ENCODE measurements at places on chromosomes 1 and 21.
A peak's percentile ranks its signal among the peaks of the same experiment; 100 is the strongest.

DNA sequence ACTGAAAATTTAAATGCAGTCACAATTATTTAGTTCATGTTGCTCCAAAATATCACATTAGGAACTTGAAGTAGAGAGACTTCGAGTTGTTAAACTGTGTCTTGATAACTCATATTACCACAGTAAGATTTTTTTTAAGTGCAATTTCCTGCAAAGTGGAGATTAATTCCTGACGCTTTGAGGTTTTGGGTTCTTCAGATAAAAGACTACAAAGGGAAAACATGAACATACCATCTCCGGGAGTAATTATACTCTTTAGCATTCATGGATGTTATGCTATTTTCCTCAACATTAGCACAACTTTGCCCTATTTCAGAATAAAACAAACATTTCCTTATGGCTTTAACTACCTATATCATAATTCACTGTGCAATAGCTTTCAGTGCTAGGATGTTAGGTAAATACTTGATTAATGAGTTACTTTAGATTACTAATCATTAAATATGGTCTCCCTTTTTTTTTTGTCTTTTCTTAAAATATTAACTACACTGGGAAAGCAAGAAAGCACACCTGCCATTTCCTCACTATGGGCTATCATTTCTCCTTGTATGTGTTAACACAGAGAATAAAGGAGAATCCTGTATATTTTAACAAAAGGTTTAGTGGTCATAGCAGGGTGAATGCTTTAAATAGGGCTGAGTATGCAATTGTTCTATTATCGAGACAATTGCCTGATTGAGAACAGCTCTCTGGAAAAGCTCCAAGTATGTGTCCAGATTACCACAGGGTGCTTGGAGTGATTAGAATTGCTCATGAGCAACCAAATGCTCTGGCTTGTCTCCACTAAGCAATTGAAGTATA, 252.5 kb upstream of the C1orf105 start:
- DNase-seq, result no peak

- DNase-seq, result no peak
Observed at GRCh38 chr1:217392441-217392840, 238.4 kb downstream of the GPATCH2 start.

- DNase-seq, result no peak
Observed at GRCh38 chr1:45304311-45305081, 22.2 kb upstream of the HPDL start.

DNA sequence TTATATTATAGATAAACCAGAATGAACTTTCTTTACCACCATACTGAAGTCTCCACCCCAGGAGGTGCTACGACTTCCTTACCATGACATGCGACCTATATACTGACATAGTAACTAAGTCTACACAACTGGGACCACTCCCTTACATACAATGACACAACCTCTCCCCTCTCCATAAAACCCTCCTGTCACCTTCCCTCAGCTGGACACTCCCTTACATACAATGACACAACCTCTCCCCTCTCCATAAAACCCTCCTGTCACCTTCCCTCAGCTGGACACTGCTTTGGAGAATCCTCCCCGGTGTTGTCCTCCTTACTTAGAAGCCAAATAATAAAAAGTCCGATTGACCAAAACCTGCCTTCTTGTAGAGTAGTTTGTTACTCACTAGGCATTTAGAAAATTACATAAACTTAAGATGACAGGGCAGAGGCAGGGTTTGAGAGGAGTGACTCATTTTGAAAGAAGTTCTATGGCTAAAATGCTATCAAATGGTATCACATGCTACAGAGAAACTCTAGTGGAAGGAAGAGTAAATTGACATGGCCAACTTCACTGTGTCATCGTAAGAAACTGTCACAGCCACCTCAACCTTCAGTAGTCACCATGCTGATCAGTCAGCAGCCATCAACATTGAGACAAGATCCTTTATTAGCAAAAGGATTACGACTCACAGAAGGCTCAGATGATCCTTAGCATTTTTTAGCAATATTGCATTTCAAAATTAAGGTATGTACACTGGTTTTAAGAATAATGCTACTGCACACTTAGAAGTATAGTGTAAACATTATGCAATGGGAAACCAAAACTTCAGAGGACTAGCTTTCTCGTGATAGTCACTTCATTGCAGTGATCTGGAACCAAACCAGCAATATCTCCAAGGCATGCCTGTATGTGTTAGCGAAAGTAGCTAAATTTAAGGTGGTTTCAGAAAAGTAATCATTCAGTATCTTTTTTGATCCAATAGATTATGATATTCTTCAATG, 56.4 kb downstream of the AHCTF1 start:
- no peak for DNase-seq

- DNase-seq, result peak; percentile 44
Observed at GRCh38 chr1:10692401-10693021, 103.9 kb downstream of the CASZ1 start.

DNA sequence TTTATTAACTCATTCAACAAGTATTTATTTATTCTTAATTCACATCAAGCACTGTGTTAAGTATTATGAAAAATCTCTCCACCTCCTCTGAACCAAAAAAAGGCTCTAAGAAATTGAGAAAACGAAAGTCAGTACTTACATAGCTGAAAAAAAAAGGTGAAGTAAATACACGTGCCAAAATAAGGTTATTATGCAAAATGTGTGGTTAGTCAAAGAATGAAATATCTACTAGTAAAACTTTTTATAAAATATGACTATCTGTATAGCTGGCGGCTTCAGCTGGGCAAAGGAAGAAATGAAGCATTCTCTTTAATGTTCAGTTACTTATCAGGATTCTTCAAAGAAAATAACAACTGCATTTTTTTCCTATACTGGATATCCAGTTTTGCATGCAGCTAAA, 35.5 kb upstream of the ASPM start:
- DNase-seq, result no peak

GRCh38 chr1:150213170-150214098, 22.5 kb downstream of the ANP32E start:
- DNase-seq, result peak; percentile 97

- no peak for DNase-seq
Observed at GRCh38 chr1:35675773-35676172, 34.4 kb upstream of the PSMB2 start.

GRCh38 chr1:68384321-68384813, 65.4 kb downstream of the RPE65 start:
- DNase-seq, result no peak

DNA sequence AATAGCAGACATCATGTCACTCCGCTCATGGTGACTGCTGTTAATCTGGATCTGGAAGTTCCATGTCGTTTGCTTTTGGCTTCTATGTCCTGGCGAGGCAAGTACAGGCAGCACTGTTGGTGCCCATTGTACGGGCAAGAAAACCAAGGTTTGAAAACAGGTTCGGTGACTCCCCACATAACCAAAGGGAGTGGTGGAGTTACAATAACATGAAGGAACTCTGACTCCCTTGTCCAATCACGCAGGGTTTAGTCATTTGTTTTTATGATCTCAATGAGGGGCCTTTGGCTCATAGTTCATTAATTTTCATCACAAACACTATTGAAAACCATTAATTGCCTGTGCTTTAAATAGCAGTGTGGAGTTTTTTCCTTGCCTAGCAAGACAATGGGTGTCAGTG, 82.9 kb upstream of the SSX2IP start:
- no peak for DNase-seq

GRCh38 chr1:19169642-19170041, 40.4 kb downstream of the UBR4 start:
- DNase-seq, result no peak

GRCh38 chr1:9328201-9328600, 35.5 kb downstream of the SPSB1 start:
- no peak for DNase-seq

DNA sequence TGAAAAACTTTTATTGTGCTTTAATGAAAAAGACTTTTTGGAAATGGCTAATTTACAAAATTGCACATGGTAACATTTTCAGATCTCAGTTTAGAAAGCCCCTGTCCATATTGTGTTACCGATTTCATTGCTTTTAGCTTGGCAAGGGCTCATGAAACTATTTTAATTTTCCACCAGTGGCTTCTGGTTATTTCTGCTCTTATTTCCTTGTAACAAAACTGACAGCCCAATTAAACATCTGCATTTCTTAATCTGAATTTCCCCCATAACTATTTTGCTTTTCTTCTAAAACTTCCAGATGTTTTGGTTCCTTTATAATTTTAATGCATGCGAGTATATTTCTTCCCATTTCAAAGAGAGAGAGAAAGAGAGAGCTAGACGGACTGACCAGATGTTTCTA, 264.8 kb downstream of the PTPRC start:
- no peak for DNase-seq

DNA sequence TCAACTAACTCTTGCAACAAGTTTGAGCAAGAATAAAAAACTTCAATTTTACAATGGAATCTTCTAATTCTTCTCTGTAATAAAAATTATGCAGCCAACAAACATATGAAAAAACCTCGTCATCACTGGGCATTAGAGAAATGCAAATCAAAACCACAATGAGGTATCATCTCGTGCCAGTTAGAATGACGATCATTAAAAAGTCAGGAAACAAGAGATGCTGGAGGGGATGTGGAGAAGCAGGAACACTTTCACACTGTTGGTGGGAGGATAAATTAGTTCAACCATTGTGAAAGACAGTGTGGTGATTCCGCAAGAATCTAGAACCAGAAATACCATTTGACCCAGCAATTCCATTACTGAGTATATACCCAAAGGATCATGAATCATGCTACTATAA, 327.5 kb upstream of the LYPLAL1 start:
- no peak for DNase-seq

- DNase-seq, result no peak
Observed at GRCh38 chr1:118558933-118559332, 373.9 kb upstream of the SPAG17 start.

DNA sequence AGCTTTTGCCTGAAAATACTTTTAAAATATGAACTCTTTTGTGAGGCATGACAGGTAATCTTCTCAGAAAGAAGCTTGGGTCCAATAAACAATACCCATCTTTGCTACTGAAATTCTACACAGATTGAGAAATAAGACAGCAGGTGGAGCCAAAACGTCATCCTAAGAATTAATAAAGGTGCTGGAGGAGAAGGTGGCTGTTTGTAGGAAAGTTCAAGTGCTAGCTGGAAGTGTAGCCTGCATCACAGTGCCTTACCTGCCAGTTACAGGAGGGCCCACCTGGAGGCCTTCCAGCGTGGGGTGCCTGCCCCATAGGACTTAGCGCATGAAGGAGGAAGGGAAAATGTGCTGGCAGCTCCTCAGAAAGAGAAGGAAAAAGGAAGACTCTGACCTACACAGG, 93.7 kb downstream of the TTC3 start:
- DNase-seq, result no peak

GRCh38 chr21:45918835-45919447, 62.6 kb upstream of the COL6A1 start:
- no peak for DNase-seq

- DNase-seq, result no peak
Observed at GRCh38 chr1:230701434-230701833, 12.5 kb downstream of the AGT start.

DNA sequence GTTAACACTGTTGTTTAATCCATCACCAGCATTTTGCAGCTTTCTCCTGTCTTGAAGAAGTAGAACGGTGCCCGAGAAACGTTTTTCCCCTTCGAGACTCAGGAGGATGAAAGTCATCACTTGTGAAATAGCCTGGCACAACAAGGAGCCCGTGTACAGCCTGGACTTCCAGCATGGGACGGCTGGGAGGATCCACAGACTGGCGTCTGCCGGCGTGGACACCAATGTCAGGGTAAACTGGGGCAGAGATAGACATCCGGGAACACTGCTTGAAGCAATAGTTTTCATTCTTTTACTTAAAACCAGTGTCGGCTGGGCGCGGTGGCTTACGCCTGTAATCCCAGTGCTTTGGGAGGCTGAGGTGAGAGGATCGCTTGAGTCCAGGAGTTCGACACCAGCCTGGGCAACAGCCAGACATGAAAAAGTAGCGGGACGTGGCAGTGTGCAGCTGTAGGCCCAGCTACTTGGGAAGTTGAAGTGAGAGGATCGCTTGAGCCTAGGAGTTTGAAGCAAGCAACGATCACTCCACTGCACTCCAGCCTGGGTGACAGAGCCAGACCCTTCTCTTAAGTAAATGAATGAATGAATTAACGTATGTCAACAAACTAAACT, 945 bp downstream of the CHAF1B start:
- DNase-seq, result no peak

DNA sequence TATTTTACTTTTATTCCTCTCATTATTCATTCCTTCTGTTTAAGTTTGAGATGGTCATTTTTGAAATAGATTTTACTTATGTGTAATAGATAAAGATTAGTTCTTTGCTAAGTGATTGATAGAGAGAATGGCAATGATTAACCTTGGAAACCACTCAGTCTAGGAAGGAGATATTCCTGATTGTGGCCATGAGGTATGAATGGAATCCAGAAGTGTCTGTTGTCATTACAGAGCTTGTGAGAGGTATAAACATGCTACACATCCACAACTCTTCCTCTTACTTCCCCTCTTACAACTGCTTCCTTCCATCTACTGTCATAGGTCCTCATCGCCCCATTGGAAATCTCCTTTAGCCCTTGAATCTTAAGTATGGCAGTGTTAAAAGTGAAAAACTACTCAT, 988.8 kb upstream of the B3GALT2 start:
- DNase-seq, result no peak

GRCh38 chr1:232510367-232511110, 119.4 kb downstream of the SIPA1L2 start:
- DNase-seq, result no peak

GRCh38 chr1:183270541-183271141, 84.6 kb downstream of the LAMC2 start:
- peak; percentile 82 for DNase-seq

- DNase-seq, result no peak
Observed at GRCh38 chr21:16363518-16363917, 633.7 kb downstream of the USP25 start.

- DNase-seq, result no peak
Observed at GRCh38 chr1:21284206-21285054, 5.8 kb downstream of the ECE1 start.

GRCh38 chr1:27630859-27631491, 4.0 kb downstream of the FGR start:
- no peak for DNase-seq

DNA sequence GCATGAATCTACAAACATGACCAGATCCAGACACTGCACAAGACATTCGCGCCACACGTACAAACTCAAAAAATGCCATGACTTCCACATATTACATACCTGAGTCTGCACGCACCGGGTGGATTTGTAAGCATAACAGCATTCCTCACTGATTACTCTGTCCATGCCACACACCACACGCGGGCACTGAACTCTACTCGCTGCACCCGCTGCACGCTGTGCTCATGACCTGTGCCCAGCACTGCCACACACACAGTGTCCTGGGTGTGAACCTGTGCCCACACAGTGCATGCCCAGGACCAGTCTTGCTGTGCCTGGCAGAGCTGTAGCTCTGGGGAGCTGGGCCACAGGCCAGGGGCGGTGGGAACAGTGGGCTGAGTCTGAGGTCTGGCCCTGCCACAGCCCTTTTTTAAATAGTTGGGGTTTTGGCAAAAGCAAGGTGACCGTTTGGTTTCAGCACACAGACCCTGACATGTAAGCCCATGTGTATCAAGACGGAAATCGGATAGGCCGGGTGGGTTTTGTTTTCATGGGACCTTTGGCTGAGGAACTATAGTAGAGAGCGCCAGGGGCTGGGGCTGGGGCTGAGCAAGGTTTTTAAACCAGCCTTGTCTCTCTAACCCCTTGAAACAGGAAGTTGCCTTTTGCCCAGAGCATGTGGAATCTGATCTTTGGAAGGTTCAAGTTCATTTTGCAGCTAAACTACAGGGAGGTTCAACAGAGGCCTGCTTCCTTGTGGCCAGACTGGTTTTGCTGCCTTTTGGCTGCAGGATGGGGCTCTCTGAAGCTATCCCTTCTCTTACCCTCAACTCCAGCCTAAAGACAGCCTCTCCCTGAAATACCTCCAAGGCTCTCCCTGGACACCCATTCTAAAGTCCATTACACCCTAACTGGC, 12.3 kb upstream of the GOLT1A start:
- no peak for DNase-seq

GRCh38 chr1:12285496-12286143, 55.8 kb downstream of the VPS13D start:
- DNase-seq, result no peak
